ENCODE measurements at places on chromosomes 1 and 21.

- no peak for DNase-seq
These were observed 69.6 kb downstream of the COLGALT2 start for GRCh38 chr1:183967914-183968313.

DNA sequence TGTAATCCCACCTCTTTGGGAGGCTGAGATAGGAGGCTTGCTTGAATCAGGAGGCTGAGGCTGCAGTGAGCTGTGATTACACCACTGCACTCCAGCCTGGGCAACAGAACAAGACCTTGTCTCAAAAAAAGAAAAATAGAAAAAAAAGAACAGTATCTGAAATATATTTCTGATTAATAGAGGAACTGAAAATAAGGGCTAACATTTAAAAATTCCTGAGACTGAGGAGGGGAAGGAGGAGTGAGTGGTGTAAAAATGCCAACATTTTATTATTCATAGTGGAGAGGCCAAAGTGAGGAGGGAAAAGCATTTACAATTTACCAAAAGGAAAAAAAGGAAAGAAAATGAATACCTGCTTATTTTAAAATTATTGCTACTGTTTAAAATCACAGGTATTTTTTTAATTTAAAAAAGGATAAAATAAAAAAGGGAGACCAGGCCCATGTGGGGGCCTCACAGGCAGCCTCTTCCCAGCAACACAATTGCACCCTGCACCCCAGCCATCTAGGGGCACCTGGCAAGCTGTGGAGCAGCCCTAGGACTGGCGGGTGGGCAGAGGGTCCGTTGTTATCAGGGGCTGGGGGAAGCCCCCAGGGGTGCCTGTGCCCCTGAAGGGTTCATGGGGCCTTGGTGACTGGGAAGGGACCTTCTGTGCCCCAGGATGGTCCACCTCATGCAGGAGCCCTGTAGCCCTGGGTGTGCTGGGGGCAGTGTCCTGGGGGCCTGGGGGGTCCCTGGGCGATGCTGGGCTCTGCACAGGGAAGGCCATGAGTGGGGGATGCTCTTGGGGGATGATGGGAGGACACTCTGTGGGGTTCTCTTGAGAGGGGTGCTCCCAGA, 34.8 kb upstream of the ADARB1 start:
- no peak for DNase-seq

DNA sequence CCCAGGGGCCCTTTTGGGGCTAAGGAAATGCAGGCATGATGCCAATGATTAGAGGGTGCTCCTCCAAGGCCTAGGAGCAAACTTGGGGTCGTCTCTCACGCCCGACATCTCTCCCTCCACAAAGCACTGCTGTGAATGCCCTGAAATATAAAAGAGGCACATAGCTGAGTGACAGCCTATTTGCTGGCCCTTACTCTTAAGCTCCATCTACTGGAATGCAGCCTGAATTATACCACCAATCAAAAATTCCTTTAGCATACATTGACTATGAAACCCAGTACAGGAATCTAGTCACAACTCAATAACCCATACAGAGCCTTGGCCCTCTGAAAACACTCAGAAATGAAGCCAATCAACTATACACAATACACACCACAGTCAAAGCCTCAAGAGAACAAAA, 105.5 kb downstream of the LRIG2 start:
- no peak for DNase-seq

DNA sequence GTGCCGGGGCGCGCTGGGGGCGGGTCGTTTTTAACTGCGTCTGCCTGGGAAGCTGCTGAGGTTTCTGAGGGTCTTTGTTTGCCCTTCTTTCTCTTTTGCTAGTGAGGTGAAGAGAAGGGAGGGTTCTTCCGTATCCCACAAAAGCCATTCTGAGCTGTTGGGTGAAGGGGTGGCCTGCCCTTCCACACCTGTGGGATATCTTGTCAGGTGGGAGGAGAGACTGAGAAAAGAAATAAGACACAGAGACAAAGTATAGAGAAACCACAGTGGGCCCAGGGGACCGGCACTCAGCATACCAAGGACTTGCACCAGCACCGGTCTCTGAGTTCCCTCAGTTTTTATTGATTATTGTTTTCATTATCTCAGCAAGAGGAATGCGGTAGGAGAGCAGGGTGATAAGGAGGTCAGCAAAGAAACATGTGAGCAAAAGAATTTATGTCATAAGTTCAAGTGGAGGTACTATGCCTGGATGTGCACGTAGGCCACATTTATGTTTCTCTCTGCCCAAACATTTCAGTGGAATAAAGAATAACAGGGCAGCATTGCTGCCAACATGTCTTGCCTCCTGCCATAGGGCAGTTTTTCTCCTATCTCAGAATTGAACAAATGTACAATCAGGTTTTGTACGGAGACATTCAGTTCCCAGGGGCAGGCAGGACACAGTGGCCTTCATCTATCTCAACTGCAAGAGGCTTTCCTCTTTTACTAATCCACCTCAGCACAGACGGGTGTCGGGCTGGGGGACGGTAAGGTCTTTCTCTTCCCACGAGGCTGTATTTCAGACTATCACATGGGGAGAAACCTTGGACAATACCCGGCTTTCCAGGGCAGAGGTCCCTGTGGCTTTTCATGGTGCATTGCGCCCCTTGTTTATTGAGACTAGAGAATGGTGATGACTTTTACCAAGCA, 972 bp downstream of the PGBD2 start:
- no peak for DNase-seq

GRCh38 chr1:17198476-17199258, 6.3 kb upstream of the PADI1 start:
- no peak for DNase-seq

GRCh38 chr21:32463889-32464300, 51.4 kb downstream of the EVA1C start:
- DNase-seq: no peak

- DNase-seq: no peak
These were observed 9.7 kb upstream of the KRTAP7-1 start for GRCh38 chr21:30839304-30839703.

DNA sequence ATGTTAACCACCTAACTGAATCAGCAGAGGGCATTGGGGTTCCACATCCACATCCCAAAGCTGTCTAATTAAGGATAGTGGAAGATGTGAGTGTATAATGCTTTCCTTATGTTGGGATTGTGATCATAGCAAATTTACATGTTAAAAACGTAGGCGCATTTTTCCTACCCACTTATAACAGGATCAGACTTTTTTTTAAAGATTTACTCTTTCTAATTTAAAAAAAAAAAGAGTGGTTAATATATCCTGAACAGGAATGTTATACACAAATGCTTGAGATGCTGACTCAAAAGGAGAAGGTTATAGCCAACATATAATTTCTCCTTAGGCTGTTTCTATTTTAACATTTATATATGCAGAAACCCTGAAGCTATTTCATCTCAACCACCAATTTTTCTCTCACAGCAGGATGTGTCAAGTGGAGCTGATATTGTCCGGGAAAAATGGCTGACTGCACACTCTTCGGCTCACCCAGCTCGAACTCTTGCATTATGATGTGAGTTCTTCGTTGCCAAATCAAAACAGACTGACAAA, 40.3 kb downstream of the RGS5 start:
- DNase-seq: no peak

GRCh38 chr1:48675251-48675650, 101.4 kb downstream of the BEND5 start:
- DNase-seq: no peak

All from activated T-helper 1 cell treated with anti-CD3 and anti-CD28 coated beads, Interleukin-2, amount 50 U/mL, for 16 hours (primary cell).